ENCODE measurements at places on chromosomes 1 and 21.

DNA sequence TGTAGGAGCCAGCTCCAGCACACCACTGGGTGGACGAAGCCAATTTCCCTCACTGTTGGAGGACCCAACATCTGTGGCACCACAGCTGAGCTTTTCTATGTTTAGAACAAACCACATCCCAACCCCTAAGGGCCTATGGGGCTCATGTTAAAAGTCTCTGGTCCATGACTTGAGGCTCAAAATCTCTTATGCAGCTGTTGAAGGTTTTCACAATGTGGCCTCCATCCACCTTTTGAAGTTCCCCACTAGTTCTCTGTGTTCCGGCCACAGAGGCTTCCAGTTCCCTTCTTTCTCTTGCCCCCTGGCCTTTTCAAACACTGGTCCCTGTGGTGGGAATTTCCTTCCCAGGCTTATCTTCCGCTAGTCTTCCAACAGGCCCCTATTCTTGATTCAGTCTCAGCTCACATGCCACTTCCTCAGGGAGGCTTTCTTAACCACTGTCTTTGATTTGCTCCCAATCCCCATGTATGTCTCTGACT lies 3.9 kb upstream of the IFNLR1 start:
- DNase-seq, result no peak

DNA sequence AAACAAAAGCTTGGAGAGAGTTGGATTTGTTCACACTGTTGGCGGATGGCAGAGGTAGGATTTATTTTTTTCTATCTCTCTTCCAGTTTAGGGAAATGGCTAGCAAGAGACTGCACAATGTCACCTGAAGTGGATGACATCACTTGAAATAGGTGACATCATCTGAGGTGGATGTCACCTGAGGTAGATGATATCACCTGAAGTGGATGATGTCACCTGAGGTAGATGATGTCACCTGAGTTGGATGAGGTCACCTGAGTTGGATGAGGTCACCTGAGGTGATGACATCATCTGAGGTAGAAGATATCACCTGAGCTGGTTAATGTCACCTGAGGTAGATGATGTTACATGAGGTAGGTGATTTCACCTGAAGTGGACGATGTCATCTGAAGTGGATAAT lies 413.4 kb downstream of the DSCAM start:
- no peak for DNase-seq

DNA sequence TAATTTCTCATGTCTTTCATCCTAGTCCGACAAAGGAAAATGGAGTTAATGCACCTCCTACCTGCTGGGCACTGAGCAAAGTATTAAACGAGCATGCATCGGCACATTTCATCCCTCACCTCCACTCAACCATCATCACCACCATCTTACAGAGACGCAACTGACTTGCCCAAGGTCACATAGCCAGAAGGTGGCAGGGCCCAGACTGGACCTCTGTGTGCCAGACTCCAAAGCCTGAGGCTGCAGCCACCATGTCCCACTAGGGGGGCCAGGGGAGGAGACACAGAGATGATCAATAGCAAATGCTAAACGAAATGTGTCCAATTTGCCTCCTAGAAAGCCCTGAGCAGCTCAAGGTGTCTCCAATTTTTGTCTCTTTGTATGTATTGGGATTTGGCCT lies 163.7 kb upstream of the EDN2 start:
- no peak for DNase-seq

DNA sequence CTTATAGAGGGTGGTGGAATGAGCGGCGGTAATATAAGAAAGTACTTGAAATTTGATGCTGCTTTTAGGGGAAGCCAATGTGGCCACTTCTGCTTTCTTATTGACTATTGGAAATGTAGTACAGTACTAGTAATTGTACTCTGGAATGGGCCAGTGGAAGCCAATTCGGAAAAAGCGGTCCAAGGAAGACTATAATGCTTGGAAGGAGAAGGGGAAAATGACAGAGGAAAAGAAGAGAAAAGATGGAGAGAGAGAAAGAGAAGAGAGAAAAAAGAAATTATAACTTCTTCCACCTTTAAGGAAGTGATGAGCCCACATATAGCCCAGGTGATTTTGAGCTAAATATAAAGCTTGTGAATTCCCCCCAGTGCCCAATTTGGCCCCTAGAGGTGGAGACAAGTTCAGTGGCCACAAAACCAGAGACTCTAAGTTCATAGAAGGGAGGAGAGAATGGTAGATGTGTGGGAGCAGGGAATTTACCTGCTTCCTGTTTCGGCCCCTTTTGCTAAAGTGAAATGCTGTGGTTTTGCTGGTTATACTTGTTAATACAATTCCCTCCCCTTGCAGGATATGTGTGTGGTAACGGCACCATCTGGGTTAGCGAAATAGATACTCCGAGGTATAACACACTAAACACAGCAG lies 35.7 kb upstream of the DUSP10 start:
- DNase-seq, result peak; percentile 3

DNA sequence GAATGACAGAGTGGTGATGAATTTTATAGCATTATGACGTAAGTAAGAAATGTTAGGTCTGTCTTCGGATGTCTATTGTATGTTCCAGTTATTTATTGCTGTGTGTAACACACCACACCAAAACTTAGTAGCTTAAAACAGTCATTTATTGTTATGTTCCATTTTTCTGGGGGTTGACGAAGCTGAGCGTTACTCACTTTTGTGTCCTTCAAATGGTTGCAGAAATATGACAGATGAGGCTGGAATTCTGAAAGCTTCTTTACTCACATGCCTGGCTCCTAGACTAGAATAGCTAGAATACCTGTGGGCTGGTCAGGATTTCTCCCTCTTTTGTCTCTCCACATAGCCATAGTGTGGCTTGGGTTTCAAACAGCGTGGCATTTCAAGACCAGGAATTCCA lies 62.1 kb upstream of the S1PR1 start:
- DNase-seq, result no peak

DNA sequence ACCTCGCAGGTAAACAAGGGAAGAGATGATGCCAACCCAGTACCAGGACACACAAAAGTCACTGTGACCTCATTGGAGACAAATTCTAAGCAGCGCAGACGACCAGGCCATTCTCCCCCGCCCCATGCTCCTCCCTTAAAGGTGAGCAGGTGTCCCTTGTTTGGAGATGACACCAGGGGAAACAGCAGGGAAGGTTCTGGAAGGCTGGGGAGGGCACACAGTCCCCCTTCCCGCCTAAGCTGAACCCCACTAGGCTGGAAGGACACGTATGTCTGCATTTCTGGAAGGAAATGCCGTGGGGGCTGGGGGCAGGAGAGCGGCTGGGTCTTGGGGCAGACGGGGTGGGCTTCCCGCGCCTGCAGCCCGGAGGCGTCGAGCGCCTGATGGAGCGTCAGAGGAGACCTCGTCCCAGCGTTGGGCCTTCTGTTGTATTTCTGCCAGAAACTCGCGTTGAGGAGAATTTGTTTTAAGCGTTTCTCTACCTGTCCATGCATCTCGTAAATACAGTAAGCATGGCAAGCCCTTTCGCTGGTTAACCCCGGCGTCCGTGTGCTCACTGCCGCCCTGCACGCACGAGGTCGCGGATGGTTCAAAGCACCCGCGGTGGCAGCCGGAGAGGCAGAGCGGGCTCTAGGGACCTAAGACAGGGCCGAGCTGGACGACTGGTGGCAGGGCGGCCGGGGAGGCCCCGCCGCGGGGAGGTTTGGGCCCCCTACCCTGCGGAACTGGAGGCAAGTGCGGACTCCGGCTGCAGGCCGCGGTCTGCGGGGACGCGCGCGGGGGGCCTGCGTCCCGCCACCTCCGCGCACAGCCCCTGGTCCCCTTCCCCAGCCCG lies 1.2 kb upstream of the LHX4 start:
- DNase-seq, result no peak

DNA sequence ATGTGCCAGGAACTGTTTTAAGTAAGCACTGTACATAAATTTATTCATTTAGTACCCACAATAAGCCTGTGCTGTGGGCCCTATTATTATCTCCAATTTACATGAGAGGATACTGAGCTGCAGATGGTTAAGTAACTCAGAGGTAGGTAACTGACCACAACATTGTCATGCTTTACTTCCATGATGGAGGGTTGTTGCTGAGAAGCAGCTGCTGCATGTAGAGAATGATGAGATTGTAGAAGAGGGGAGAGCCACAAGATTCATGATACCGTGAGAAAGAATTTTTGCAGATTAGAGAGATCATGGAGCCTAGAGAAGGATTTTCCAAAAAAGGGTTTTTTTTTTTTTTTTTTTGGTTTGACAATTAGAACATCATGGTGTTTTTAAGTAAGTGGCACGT lies 313.1 kb downstream of the PTBP2 start:
- DNase-seq, result no peak

- no peak for DNase-seq
Measured at GRCh38 chr1:215605011-215605621, 38.0 kb downstream of the KCTD3 start.

DNA sequence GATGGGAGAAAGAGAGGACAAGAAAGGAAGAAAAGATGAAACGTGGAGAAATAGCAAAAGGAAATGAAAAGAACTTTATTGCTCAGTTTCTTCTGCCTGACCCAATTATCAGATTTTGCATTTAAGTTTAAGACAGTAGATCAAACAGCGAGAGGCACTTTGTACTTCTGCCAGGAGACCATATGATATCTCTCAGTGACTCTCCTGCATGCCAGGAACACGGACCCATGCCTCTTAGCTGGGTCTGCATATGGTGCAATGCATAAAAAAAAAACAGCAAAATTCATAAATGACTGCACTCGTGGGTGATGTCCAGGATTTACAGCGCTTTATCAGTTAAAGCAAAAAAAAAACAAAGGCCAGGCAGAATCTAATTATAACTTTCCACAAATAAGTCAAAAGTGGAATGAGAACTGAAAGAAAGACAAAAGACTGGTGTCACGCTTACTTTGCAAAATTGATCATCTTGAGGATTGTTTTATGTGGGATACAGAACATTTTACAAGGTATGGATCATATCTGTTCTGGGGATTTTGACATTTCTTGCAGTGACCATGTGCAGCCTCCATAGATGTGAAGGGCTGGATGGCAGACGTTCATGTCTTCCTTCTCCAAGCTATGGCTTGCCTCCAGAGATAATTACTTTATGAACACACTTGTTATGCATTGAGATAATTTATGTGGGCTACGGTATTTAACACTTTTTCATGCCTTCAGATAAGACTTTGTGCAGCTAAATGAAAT lies 79.5 kb downstream of the RUNX1 start:
- no peak for DNase-seq

- no peak for DNase-seq
Measured at GRCh38 chr1:223842784-223843183, 3.0 kb downstream of the TP53BP2 start.

- DNase-seq, result no peak
Measured at GRCh38 chr1:10237157-10237539, 26.8 kb downstream of the KIF1B start.

- no peak for DNase-seq
Measured at GRCh38 chr1:12249181-12249580, 19.4 kb downstream of the VPS13D start.

GRCh38 chr1:186785503-186785902 lies 43.2 kb upstream of the PLA2G4A start:
- no peak for DNase-seq

DNA sequence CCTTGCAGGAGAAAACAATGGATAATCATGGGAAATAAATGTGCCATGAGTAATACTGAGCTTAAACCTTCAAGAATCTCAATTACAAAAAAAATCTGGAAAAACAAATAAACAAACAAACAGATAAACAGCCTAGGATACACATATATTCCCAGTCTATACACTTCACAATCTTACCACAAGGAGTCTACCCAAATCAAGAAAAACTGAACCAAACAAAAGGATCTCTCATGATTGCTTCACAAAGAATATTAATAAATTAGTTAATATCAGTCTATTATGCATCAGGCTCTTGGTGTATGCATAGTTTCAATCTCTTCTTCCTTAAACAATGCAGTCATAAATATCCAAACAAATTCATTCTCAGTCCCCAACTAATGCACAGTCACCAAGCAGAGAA lies 3.2 kb upstream of the ESRRG start:
- DNase-seq, result no peak

DNA sequence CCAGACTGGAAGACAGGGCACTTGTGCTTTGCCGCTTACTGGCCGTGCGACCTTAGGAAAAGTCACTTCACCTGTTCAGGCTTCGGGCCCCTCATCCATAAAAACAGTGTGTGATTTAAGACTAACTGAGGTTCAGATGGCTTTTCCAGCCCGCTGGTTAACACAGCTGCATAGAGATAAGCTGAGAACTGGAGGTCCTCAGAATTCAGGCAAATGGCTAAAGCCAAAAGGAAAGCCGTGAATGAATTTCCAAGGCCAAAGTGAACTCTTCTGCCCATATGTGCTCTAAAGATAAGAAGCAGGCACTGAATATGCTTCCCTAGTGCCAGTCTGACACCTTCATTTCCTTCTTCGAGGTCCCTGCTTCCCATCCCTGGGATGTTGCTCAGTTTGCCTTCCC lies 23.5 kb upstream of the SARS1 start:
- DNase-seq, result no peak

- DNase-seq, result no peak
Measured at GRCh38 chr21:35333831-35334618, 284.9 kb upstream of the RUNX1 start.

DNA sequence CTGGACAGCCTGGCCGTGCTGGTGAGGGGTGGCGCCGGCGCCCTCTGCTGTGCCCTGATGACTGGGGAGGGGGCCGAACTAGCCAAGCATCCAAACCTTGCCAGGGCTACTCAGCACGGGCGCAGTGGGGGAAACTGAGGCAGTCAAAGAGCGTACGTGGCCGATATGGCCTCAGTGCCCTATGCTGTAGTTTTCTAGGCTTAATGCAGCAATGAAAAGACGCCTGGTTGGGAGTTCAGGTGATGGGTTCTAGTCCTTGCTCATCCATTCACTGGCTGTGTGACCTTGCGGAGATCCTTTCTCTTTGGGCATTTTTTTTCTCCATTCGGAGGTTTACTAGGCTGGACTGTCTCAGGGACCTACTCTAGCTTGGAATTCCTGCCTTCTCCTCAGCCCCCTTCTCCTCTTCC lies 822 bp downstream of the MTX1 start:
- DNase-seq, result no peak

DNA sequence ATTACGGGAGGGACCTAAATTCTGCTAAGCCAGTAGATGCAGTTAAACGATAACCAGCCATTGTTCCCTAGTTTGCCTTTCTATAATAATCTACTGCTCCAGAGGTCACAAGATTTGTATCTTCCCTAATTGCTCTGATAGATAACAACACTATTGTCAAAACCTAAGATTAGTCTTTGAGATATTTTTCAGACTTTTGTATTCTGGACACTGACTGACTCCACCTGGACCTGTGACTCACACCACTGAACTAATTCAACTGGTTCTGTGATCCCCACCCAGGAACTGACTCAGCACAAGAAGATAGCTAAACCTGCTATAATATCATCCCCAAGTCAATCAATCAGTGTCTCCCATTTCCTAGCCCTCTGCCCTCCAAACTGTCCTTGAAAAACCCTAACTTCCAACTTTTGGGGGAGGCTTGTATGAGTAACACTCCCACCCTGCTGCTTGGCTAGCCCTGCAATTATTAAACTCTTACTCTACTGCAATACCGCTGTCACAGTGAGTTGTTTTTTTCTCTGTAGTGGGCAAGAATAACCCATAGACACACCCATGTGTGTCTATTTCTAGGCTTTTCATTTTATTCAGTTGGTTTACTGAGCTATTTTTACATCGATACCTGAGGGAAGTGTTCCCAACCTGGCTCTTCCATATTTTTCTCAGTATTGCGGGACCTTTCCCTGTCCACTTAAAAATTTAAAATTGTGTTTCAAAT lies 11.2 kb downstream of the KIFAP3 start:
- no peak for DNase-seq

- no peak for DNase-seq
Measured at GRCh38 chr1:150511551-150511950, 3.6 kb downstream of the ECM1 start.

All from stimulated activated CD4-positive, alpha-beta T cell treated with anti-CD3 and anti-CD28 coated beads, Interleukin-1b, Interleukin-23, amount 100 ng/mL, for 1 hour (primary cell).